Esophagus squamous epithelium (tissue), 5 donors: ENCODE measurements at places on chromosomes 3 and 15.

DNA sequence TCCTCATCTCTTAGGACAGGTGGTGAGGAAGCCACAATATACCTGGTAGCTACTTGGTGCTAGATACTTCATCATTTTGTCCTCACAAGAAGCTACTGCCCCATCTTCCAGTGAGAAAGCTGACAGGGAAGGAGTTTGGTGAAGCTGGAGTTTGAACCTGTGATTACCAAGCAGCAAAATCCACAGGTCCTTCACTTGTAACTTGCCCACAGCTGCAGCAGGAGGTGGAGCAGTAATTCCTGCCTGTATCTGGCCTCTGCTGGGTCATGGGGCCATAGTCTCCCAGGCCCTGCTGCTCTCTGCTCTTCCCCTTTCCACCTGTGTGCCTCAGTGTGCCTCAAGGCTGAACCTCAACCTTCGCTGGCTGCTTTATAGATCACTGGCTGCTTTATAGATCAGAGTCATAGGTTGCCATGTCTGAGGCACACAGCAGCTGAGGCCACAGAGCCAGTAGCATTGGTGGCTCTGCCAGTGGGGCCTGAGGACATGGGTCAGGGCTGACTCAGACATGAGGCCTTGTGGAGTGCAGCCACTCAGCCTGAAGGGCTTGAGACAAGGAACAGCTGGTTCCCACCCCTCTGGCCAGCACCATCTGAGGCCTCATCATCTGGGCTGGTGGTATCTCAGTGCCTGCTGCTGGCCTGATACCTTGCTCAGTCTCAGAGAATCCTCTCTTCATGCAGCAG is 11.1 kb upstream of the CHRNB4 start:
- no peak for DNase-seq

DNA sequence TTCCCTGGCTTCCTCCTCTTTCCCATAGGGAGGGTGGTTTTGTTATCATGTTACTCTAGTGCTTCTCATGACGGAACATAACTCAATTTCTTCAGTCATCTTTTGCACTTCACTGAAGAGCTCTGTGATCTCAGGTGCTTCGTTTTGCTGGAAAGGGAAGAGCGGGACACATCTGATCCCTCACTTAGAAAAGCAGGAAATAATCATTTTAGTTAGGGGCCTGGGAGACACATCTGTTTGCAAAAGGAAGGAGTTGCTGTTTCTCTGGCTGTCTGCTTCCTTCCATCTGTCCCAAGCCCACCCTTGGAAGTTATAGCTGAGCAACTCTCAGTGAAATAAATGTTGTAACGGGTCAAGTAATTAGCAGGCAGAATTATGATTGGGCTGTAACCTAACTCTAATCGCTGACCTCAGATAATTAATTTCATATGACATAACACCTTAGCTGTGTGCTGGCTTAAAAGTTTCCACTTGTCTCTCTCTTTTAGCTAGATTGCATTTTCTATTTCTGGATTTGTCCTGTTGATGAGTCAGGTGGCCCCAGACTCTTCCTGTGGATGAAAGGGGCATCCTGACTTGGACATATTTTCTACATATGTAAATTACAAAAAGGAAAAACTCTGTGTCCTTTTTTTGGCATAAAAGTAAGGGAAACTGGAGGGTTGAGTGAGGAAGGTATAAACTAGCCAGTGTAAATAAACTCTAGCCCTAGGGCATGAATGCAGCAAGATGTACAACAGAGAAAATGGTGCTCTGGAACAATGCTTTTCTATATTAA is 11.0 kb upstream of the FILIP1L start:
- DNase-seq: no peak

- no peak for DNase-seq
Measured at GRCh38 chr3:156628836-156629618, 45.4 kb upstream of the TIPARP start.

DNA sequence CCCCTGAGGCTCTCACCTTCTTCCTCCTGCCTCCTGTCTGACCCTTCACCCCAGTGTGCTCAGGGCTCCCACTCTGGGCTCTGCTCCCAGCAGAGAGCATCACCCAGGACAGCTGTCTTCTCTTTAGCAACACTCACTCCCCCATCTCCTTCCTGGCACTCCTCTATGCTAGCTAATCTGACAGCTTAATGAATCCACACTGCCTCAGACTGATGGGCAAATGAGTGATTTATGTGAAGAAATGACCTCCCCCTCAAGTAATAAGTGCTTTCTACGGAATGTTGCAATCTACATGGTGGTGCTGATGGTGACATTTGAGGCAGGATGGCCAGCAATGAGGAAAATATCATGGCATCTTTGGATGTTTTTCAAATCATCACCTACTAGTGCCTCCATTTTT is 83.6 kb downstream of the LSM3 start:
- no peak for DNase-seq

DNA sequence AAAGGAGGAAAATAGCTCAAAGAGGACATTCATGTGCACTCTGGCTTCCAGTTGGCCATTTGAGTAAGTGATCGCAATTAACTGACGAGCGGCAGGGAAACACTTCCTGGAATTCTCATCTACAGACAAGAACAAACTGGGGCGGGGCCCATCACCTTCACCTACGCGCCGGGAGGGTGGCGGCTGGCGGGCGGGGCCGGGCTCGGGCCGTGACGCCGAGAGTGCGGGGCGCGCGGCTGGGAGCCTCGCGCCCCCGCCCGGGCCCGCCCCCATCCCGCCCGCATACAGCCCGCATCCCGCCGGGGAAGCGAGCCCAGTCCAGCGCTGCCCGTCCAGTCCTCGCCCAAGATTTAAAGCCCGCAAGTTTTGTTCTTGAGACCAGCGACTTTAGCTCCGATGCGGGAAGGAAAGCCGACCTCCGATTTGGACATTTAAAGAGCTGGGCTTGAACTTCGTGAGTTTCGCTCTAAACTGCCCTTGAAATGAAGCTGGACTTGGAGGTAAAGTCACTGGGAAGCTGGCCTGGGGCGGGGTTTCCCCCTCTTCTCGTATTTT is at the start of gene B3GNT5:
Gene B3GNT5, plus strand, starts transcription at position 281 of the 555 bp plus-strand sequence. CDS start 16,546 bp downstream, outside the sequence.
- DNase-seq: no peak

DNA sequence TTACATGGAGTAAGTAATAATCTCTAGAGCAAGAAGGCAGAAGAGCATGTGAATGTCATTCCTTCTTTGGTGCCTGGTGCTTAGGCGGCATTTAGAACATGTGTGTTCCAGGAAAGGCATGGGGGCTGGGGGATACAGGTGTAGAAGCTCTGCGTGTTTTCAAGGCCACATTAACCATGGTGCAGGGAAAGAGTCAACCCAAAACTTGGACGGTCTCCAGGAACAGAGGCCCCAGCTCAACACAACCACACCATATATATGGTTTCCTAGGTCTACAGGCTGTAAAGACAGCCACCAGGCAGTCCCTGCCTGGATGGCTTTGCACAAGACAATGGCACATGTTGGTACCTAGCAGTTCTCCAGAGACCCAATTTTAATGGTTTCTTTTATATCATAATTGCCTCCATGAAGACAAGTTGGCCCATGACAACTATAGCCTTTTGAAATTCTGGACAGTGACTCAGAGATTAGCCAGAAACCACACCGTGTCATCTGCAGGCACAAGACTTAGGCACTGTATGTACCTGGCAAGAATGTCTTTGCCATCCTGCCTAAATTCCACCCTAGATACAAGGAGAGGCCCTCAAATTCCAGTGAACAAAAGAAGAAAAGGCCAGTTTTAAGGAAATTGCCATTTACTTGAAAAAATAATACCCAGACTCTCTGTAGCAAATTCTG is 25.0 kb upstream of the DGKG start:
- DNase-seq: no peak

DNA sequence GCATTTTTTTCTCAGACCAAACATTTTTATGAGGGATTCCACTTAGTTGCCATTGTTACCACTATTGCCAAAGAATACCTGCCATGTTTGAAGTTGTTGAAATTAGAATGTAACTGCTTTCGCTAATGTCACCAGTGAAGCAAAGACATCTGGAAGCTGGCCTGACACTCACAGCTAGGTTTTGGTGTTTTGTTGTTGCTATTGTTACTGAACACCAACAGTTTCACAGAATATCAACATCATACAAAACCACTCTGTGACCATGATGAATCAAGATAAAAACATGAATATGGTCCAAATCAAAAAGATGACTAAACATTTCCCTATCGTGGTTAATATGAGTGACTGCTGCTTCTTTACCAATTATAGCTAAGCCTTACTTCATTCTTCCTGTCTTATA is 6.9 kb upstream of the CFAP20DC start:
- DNase-seq: no peak

GRCh38 chr3:150599611-150600297 is 3.4 kb upstream of the SELENOT start:
- DNase-seq: no peak
